ENCODE measurements at places on chromosomes 2 and 18. TPM values are rescaled to one million over a fixed set of nuclear protein-coding genes. Genes with fewer than 3 reads are reported as not detected.
A peak's percentile ranks its signal among the peaks of the same experiment; 100 is the strongest.

Gene ANTXR1
- 54.3 TPM for total RNA-seq

Gene TYMS
- 6.4 TPM for total RNA-seq

Gene TWIST2
- 8.4 TPM for total RNA-seq

Gene COL6A3
- 114 TPM for total RNA-seq

Gene DYSF
- total RNA-seq: 41.2 TPM

DNA sequence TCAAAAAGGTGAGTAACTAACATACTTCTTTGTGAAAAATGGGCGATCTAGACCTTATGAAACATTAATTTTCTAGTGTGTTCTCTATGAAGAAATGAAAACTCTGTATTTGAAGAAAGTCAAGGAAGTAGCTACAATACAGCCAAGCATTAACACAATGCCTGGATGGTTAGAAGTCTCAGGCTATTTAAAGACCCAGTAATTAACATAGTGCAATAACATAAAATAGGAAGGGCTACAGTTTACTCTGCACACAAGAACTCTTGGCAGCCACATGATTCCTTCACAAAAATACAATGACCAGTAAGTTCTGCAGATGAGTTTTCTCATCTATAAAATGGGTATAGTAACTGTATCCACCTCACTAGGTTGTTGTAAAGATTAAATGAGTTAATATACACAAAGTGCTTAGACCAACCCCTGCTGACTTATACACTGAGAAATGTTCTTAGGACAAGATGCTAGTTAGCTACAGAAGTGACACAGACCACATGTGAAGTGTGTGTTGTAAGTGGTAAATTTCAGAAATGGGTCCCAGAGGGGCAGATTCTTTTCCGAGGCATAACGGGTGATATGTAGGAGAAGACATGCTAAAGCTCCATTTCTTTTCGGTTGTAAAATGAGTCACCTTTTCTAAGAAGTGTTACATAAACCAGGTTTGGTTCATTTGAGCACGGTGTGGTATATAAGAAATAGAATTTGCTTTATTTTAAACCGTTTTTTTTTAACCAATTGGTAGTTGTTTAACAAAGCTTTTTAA, 61.8 kb downstream of the CXCR4 start:
- no peak overlapping the region for H3K27ac ChIP-seq
- no peak overlapping the region for H3K4me3 ChIP-seq
- no peak for DNase-seq
- H3K36me3 ChIP-seq: no peaks in the 10 kb centered on the region
- no peaks in the 10 kb centered on the region for H3K4me1 ChIP-seq

GRCh38 chr18:59466980-59467379, 107.9 kb upstream of the LMAN1 start:
- H3K36me3 ChIP-seq: no peaks in the 10 kb centered on the region
- no peaks in the 10 kb centered on the region for H3K4me1 ChIP-seq
- no peaks in the 10 kb centered on the region for H3K27me3 ChIP-seq
- no peak overlapping the region for H3K4me3 ChIP-seq

- no peaks in the 10 kb centered on the region for H3K27me3 ChIP-seq
- H3K27ac ChIP-seq: peak overlapping the region; percentile 13
- H3K4me3 ChIP-seq: no peak overlapping the region
- H3K36me3 ChIP-seq: no peaks in the 10 kb centered on the region
Measured at GRCh38 chr2:55155206-55155605, 76.9 kb downstream of the CLHC1 start.

DNA sequence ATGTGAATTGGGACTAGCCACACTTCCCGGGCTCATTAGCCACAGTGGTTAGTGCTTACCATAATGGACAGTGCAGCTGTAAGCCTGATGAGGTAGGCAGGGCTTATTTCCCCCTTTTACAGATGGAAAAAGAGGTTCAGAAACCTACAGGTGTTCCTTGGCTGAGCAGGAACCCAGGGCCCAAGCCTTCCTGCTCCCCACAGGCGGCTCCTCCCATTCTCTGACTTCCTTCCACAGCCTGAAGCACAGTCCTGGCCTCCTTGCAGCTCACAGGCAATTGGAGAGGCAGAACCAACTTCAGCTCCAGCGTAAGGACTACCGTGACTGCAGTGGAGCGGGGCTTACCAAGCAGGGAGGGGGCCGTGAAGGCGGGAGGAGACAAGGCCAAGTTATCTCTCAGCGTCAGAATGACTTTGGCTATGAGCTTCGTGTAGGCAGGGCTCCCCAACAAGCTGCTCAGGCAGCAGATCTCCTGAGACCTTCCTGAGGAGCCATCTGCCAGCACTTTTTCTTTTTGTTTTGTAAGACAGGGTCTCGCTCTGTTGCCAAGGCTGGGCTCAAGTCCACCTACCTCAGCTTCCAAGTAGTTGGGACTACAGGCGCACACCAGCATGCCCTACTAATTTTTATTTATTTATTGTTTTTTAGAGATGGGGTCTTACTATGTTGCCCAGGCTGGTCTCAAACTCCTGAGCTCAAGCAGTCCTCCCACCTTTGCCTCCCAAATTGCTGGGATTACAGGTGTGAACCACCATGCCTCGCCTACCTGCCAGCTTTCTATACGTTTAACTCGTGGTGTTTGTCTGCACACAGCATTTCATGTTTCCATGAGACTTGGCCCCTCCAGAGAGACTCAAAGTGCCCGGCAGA, 34.2 kb upstream of the NT5DC4 start:
- H3K27me3 ChIP-seq: no peaks in the 10 kb centered on the region
- no peak overlapping the region for H3K27ac ChIP-seq
- no peak overlapping the region for H3K4me3 ChIP-seq
- peaks cover 10% of the 10 kb centered on the region for H3K4me1 ChIP-seq
- DNase-seq: no peak
- no peaks in the 10 kb centered on the region for H3K36me3 ChIP-seq

- no peak overlapping the region for H3K4me3 ChIP-seq
- H3K27me3 ChIP-seq: peaks cover 63% of the 10 kb centered on the region
- no peaks in the 10 kb centered on the region for H3K36me3 ChIP-seq
- peak; percentile 64 for DNase-seq
Measured at GRCh38 chr2:29920130-29920577, 1.2 kb downstream of the ALK start.

All from lower lobe of right lung (tissue), 2 donors.